ENCODE measurements at places on chromosomes 1 and 21.

DNA sequence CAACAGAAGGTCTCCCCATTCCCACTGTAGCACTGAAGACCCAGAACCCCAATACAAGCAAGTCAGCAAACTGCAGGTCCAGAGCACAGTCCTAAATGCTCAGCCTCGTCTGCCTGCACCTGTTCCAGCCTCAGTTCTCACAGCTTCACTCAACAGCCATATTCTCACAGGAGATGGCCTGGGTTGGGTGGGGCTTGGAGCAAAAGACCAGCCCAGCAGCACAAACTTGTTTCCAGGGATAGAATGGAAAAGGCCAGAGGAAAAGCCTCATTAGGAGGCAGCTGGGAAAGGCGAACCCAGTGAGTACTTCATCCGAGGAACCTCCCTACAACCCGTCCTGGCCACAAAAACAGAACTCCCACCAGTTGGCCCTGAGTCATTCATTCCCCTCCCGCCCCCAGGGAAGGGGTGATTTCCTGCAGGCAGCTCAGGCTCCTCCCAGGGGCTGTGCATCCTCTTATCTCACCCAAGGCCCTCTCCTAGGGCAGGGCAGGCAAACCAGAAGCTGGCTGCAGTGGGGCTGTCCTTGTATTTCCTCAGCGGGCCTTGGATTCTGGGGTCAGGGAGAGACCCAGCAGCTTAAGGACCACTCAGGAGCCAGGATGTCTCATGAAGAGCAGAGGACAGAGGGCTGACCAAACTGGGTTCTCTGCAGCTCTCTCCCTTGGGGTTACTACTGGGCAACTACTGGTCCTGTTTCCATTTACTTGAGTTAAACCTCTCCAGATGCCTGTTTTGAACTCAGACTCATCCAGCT, 7.4 kb upstream of the MPL start:
- DNase-seq = no peak

- peak; percentile 14 for DNase-seq
These were observed 26.4 kb upstream of the CLIC6 start for GRCh38 chr21:34642211-34643075.

GRCh38 chr1:99996951-99997350, 27.2 kb downstream of the SLC35A3 start:
- no peak for DNase-seq

DNA sequence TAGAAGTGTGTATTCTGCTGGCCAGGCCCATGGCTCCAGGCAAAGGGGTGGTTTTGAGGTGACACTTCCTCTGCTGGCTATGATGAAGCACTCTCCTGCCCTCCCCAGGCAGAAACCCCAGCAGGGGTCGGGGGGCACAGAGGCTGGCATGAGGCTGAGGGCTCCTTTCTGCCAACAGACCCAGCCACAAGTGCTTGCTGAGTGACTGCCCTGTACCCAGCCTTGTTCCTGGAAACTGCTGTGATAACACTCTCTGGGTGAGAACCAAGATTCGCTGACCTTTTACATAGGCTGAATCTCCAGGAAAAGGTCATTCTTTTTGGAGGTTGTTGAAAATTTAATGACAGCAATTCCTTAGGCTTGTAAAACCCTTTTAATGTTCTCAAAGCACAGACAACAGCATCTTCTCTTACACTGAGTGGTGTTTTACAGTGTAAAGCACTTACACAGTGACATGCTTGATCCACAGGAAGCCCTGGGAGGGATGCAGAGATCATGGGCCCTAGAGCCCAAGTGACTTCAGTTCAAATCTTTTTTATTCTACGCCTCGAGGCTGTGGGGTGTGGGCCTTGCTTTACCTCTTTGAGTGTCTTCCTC, 155.5 kb upstream of the FGGY start:
- DNase-seq = no peak

GRCh38 chr1:10594595-10595223, 120.0 kb downstream of the PEX14 start:
- no peak for DNase-seq

GRCh38 chr1:125065092-125065820, 3880.5 kb downstream of the SRGAP2C start:
- no peak for DNase-seq

- DNase-seq = no peak
These were observed 289.4 kb downstream of the ADGRL2 start for GRCh38 chr1:82090104-82090503.

- peak; percentile 17 for DNase-seq
These were observed 6.6 kb upstream of the TMEM52 start for GRCh38 chr1:1925437-1926345.

GRCh38 chr1:111864862-111865261, 109.2 kb downstream of the DDX20 start:
- DNase-seq = no peak

DNA sequence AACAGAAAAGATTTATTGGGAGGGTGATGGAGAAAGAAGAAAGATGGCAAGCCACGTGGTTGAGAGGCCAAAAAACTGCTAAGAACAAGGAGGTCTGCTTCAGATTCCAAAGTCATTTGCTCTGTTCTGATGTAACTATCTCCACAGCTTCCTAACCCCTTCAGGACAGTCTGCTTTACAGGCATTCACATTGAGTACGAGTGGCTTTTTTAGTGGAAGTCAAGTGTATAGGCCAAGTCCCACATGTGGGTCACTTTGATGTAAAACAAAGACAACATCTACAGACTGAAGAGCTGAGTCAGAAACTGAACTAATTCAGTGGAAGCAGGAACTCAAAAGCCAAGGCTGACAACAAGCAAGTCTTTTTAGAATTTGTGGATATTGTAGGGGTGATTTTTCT, 128.7 kb upstream of the F3 start:
- DNase-seq = no peak

DNA sequence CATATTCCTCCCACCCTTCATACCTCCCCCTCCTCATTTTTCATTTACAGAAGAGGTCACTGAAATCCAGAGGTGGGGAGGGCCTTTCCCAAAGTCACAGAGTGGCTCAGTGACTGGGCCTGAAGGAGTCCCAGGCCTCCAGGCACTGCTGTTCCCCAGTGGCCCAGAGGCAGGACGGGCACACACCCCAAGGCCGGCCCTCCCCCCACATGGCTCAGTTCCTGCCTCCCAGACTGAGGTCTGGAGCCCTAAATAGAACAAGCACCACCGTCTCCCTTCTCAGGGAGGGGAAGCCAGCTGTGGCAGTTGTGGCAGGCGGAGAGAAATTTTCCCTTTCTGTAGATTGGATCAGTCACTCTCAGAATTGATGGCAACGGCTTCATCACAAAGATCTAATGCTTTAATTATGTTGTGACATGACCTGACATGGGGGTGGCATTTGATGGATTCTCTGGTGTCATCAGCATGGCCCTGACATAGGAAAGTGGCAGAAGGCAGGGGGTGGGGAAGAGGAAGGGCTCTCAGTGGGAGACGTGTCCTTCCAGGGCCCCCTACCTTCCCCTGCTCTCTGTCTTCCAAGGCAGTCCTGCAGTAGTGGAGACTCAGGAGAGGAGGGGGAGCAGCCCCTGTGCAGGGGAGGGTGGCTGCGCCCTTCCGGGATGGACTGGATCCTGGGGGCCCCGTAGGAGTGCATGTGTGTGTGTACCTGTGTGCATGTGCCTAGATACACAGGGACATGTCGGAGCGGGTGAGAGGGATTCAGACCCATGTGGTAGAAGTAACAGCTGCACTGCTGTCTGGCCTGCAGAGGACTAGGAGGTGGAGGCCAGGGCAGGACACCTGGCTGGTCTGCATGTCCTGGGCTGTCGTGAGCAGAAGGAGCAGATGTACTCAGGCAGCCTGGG, 41.2 kb upstream of the FOXO6 start:
- no peak for DNase-seq

DNA sequence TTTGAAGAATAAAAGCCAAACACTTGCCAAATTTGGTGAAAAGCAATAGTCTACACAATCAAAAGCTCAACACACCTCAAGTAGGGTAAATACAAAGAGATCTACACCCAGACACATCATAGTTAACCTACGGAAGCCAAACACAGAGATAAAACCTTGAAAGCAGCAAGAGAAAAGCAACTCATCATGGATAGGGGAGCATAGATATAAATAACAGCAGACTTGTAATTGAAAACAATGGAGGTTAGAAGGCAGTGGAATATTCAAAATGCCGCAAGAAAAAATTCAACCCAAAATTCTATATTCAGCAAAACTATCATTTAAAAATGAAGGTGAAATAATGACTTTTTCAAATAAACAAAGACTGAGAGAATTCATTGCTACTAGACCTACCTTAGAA, 105.1 kb downstream of the ITSN1 start:
- no peak for DNase-seq

- DNase-seq = no peak
These were observed 6.8 kb upstream of the BCAS2 start for GRCh38 chr1:114588196-114588689.

- DNase-seq = no peak
These were observed 188.9 kb downstream of the RHOU start for GRCh38 chr1:228923973-228924686.

GRCh38 chr1:66685265-66685664, 67.0 kb upstream of the DYNLT5 start:
- DNase-seq = no peak

DNA sequence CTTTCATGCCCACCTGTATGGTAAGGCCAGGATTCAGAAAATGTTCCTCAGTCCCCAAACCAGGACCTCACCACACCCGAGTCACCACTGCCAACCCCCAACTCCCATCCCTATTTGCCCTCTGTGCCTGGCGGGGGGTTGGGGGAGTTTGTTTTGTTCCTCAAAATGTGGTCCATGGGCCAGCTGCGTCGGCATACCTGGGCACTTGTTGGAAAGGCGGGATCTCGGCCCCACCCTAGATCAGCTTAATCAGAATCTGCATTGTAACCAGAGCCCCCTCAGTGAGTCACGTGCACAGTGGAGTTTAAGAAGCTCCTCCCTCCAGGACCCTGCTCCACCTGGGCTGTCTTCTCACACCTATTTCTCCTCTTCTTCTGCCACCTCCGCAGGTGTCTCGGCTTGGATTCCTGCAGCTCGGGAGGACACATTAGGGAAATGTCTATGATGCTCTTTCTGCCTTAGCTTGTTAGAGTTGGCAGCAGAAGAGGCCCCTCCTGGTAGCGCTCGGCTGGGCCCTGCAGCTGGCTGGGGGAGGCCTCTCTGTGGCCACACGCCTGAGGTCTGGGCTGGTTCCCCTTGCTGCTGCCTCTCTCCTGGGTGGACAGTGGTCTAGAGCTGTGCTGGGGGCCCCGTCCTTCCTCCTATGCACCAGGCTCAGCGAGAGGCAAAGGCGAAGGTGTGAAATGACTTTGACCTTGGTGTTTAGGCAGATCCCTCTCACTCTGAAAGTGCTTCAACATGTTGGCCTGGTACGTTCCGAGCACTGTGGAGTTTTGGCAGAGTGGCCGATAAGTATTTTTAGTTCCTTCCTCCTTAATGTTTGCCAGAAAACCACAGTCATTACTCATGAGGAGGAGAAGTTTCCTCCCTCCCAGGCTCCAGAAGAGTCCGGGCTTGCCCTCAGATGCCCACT, 41.8 kb upstream of the CAMTA1 start:
- DNase-seq = peak; percentile 13

DNA sequence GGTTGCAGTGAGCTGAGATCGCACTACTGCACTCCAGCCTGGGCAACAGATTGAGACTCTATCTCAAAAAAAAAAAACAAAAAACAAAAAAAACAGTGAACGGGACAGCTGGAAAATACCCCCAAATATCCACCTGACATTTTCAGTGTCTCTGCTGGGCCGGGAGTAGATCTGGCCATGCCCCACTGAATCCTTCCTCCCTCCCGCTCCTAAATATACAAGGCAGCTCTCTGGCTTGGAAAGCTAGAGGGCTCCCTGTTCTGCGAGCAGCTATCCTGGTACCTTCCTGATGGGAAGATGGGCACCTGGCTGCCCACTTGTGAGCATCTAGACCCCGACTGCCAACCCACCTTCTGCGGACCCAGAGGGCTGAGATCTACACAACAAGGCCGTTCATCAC, 21.4 kb downstream of the SPSB1 start:
- no peak for DNase-seq

DNA sequence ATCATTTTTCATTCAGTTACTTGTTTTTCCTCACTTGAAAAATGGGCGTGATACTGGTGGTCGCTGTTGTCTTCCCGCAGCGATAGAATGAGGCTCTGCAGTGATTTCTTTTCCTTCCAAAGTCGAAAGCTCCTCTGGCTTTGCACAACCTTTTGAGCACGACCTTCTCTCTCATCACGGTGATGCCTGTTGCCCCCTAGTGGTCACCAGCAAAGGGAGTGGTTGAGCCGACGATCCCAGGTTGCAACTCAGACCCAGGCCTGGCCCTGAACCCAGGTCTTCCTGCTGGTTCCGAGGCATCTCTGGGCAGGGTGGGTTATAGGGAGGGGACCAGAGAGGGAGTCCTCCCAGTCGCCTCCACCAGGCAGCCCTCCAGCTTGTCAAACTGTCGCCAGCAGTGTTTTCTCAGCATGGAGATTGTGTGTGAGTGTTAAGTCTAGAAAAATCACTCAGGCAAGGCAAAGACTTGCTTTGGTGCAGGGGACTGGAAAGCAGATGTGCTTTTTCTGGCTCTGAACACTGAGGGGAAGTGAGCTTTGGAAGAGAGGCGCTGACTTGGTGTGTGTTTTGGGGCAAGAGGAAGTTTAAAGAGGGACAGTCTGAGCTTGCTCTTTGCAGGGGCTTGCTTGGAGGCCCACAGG, 285.3 kb downstream of the CAMTA1 start:
- peak; percentile 56 for DNase-seq

DNA sequence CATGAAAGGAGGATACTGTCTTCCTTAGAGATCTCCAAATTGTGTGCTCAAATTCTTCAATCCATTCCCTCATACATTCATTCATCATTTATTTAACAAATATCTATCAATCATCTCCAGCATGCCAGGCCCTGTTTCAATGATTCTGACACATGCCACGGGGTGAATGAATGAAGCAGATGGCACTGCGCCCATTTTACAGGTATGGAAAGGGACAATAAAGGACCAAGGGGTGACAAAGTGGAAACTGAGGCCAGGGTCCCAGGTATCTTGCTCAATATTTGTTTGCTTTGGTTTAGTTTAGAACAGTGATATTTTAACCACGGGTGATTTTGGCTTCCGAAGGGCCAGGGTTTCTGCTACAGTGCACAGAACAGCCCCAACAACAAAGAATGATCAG, 321.6 kb upstream of the RUNX1 start:
- DNase-seq = no peak

- DNase-seq = no peak
These were observed 14.5 kb upstream of the RUNX1 start for GRCh38 chr21:35063428-35064172.

DNA sequence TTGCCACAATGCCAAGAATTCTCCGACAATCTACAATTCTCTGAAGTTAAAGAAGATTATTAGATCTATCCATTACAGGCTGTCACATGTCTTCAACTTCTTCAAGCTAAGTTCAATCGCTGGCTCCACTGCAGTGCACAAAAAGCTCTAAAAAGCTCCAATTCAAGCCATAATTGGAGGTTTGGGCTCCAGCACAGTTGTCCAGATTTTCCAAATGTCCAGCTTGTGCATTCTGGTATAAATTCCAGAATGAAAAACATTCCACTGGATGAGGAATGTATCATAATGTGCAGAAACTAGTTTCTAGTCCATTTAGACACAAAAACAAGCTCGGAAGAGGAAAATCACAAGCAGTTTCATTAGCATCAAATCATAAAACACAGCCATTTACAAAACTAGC, 138.6 kb downstream of the NRIP1 start:
- no peak for DNase-seq

- DNase-seq = no peak
These were observed 29.6 kb downstream of the SERINC2 start for GRCh38 chr1:31442648-31442994.

GRCh38 chr21:44263221-44263760, 1.6 kb upstream of the DNMT3L start:
- no peak for DNase-seq

GRCh38 chr1:1153874-1154273, 19.8 kb upstream of the TTLL10 start:
- DNase-seq = no peak

- no peak for DNase-seq
These were observed 135.2 kb upstream of the CYYR1 start for GRCh38 chr21:26708223-26708800.

Measured in B cell (primary cell).